Epithelial cell of umbilical artery (primary cell): ENCODE measurements at places on chromosomes 5 and 9. TPM values are rescaled to one million over a fixed set of nuclear protein-coding genes. Genes with fewer than 3 reads are reported as not detected.

Gene THBS4
- under 0.01 TPM in 1 of 2 replicates, not detected in the other for total RNA-seq

Gene NPR3
- total RNA-seq, result 1.7 and 2.3 TPM in 2 replicates

Gene NUDT12
- 1.3 and 5.6 TPM in 2 replicates for total RNA-seq

Gene FAM221B
- total RNA-seq, result not detected in 2 replicates

Gene SPOCK1
- 85.6 and 209 TPM in 2 replicates for total RNA-seq

Gene DNAI1
- not detected in 2 replicates for total RNA-seq

Gene CRHBP
- total RNA-seq, result 0.15 TPM in 1 of 2 replicates, not detected in the other

Gene NNT
- total RNA-seq, result 49.7 and 60.8 TPM in 2 replicates

Gene ABCA1
- 16.2 and 24.3 TPM in 2 replicates for total RNA-seq

Gene PCDHGA8
- total RNA-seq, result 0.46 and 0.97 TPM in 2 replicates

Gene ABCA2
- 4.0 and 8.4 TPM in 2 replicates for total RNA-seq

Gene SRD5A1
- 5.8 and 11.2 TPM in 2 replicates for total RNA-seq

Gene IRF1
- total RNA-seq, result 6.2 and 14.4 TPM in 2 replicates

Gene WDR38
- total RNA-seq, result not detected in 2 replicates

Gene AQP3
- under 0.01 and 0.61 TPM in 2 replicates for total RNA-seq

Gene POLR3G
- total RNA-seq, result 13.6 and 20.1 TPM in 2 replicates

Gene NR2F1
- total RNA-seq, result 24.6 and 39.6 TPM in 2 replicates

Gene FCN1
- total RNA-seq, result not detected in 2 replicates

Gene EQTN
- total RNA-seq, result not detected in 2 replicates

Gene PRUNE2
- total RNA-seq, result 3.2 and 9.0 TPM in 2 replicates

Gene CTXN3
- total RNA-seq, result under 0.01 TPM in 1 of 2 replicates, not detected in the other

Gene GPR21
- 0.15 and 0.32 TPM in 2 replicates for total RNA-seq
